ENCODE measurements at places on chromosomes 6 and 20.

- no peak for DNase-seq
Observed at GRCh38 chr20:41138475-41139226, 1.3 kb downstream of the PLCG1 start.

DNA sequence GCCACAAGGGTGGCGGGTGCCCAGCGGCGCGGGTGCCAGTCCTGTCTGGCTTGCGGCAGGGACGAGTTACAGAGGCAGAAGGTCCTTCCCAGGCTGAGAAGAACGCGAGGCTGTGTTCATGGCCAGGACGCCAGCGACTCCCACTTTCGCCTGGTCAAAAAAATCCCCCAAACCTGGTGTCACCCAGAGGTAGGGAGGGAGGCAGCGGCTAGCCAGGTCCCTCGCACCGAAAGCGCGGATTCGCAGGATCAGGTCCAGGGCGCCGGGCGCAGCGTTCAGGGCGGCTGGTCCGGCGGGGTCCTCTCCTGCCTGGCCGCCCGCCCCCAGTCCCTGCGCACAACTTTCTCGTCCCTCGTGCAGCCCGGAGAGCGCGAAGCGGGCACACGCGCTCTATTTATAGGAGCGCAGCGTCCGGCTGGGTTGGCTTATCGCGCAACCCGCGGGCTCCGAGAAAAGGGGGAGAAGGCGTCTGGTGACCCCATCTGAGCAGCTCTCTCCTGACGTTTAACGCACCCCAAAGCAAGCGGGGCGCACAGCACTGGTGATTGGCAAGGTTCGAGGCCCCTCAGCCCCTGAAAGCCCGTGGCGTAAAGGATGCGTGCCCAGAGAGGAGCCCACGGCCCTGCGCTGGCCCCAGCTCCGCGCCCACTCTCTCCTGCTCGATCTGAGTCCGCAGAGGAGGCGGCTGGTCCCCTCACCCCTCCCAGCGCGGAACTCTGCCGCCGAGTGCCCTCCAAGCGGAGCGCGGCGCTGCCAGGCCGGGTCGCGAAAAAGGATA is 519 bp downstream of the CBLN4 start:
- no peak for DNase-seq

DNA sequence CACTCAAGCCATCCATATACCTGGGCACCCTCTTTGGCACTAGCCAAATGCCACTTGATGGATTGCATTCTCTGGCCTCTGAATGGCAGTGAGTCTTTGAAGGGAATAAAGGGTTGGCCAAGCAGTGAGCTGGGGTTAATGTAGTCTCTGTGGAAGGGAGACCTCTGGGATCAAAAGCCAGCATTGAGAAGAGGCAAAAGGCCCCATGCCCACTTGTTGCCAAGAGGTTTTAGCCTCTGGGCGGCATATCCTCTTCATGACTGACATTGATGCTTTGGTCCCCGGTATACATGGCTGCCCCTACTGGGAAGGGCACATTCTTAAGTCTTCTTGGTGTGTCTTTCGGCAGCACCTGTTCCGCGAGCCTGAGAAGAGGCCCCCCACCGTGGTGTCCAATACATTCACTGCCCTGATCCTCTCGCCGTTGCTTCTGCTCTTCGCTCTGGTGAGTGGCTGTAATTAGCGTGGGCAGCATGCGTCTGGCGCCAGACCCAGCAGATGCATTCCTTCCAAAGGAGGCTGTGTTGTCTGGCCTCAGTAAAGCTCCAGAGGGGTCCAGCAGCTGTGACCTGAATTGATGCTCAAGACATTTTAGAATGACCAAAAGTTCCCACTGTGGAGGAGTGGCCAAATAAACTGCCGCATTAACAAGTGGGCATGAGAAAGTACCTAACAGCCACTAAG is 29.5 kb downstream of the GHRH start:
- DNase-seq: no peak

DNA sequence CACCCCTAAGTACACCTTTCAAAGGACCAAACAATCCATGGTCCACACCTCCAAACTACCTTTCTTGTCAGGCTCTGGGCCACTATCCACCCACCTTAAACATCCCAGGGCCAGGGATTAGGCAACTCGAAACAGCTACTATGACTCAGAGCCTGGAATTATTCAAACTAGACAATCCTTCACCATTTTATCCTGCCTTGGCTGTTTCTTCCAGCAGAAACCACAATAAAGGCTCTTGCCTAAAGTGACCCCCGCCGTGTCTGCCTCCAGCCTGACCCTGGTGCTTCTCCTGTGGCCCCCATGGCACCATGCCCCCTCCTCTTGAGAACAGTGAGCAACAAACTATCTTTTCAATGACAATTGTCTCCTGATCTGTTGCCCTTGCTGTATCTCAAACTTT is 195.5 kb downstream of the EPM2A start:
- DNase-seq: no peak

DNA sequence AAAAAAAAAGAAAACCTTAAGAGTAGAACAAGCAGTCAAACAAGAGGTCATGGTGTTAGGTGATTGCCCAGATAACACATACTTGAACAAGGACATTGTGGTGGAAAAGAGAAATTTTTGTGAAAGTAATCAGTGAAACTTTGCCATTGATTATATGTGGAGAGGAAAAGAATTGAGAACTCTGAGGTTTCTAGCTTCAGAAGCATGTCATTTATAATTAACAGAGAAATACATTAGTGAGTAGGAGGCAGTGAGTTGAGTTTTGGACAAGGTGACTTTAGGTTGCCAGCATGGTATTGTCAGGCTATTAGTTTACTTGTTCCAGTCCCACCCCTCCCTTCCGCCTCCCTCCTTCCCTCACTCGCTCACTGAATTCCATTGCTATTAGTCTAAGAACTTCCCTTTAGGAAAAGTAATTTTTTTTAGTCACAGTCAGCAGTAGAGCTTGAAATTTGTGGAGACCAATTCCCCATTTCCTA is 17.2 kb downstream of the TAB2 start:
- no peak for DNase-seq

DNA sequence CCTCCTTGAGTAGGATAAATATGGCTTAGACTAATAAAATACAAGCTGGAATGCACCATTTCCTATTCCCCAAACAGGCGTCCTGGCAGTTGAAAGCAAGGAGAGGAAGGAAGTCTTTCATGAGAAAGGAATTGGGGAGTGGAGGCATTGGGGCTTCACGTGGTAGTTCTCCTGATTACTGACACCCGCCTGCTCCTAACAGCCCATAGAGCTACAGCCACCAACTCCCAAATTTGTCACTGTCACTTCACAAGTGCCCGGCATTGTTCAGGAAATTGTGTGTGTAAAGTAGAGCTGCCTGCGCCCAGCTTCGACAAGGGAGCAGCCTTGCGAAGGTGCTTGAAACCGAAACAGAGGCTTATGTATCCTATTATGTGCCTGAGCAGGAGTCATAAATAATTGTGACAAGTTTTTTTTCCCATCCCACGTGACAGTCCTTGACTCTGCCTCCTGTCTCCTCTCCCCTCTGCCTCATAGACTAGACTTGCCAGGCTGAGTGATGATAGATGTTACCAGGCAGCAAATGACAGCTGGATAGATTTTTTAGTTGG is 301.7 kb upstream of the ZFP64 start:
- no peak for DNase-seq

DNA sequence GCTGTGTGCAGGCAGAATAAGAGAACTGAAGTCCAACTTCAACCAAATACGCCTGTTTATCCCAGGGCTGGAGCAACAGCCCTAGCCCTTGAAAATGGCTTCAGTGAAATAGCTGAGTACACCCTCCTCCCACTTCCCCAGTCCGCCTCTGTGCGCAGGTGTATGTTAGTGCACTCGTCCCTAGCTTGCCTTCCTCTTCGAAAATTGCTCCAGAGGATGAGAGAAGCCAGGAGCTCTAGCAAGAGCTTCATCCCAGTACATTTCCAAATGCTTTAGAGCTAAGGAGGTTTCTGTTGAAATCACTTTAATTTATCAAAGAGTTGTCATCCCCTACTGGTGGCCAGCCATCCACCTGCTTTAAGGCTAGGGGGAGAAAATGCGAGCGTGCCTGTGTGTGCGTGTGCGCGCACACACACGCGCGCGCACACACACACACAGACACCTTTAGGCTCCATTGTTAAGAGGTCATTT is 5.4 kb upstream of the POU3F2 start:
- DNase-seq: no peak

- no peak for DNase-seq
Observed at GRCh38 chr20:57999465-58000111, 228.9 kb downstream of the ANKRD60 start.

DNA sequence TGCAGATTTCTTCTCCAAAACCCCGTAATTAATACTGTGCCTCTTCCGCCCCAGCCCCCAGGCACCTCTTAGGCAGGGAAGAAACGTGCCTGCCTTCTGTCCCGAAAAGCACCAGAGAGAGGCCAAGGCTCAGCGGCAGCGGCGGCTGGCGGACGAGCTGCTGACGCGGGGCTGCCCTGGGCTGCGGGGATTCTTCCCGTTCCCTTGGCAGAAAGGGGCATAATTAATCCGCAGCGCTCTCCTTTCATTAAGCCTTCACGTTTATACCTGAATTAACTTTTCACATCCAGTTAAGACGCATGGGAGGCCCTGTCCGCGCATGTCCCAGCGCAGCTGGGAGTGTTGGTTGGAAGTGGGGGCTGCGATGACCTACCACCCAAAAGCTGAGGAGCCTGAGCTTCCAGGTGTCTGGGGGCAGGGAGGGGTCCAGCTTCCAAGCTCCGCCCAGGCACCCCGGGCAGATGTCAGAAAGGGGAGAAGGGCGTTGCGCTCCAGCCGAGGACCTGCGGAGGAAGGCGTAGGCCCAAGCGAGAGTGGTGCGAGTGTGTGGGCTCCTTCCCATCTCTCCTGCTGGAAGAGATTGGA is 167.4 kb upstream of the LRFN2 start:
- DNase-seq: no peak

- DNase-seq: no peak
Observed at GRCh38 chr6:41239467-41240159, 11.5 kb downstream of the TREML4 start.

- no peak for DNase-seq
Observed at GRCh38 chr6:139313229-139313628, 21.4 kb upstream of the TXLNB start.

DNA sequence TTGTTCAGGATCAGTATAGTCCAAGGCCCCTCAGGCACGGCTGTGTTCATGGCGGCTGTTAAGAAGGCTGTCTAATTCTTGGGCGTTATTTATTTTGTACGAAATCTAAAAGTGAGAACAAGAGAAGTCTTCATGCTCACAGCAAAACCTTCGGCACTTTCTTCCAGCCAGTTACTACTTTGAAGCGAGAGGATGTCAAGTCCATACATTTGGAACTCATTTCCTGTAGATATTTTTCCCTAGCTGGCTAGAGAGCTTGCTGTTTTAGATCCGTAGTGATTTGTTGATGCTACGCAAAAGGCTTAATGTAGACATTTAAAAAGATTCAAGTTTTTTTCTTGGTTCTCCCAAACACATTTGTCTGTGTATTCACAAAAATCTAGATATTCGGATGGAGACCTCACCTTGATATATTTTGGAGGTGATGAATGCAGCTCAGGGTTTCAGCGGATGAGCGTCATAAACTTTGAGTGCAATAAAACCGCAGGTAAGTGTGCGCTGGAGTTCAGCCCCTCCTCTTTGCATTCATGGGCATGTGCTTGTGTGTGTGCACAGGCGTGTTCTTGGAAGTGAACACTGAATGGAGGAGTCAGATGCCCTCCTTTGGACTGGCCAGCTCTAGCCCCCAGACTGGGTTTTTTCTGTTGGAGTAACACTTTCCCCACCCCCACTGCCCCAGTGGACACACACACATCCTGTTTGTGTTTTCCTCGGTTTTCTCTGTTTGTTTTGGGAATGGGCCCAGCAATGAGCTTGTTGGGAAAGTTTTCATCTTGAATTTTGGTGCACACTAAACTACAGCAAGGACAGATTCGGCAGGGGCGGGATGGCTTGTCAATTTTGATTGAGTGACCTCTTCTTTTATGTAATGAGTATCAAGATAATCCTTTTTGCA is 65.4 kb downstream of the IGF2R start:
- DNase-seq: no peak

DNA sequence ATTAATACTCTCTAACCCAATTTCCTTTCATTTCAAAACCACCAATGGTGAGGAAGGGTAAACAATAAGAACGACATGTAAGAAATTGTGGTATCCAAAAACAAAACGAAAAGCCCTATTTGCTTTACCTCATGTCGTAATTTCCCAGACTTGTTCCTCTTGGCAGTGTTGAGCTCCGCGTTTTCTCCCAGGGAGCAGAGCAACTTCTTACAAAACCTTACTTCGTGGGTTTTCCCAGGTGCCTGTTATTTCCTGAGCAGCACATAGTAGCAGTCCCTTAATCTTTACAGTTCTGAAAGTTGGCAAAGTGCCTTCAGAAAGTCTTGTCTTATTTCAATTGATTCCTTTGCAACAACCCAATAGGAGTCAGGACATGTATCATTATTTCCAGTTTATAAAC is 207.9 kb upstream of the MARCKS start:
- no peak for DNase-seq

DNA sequence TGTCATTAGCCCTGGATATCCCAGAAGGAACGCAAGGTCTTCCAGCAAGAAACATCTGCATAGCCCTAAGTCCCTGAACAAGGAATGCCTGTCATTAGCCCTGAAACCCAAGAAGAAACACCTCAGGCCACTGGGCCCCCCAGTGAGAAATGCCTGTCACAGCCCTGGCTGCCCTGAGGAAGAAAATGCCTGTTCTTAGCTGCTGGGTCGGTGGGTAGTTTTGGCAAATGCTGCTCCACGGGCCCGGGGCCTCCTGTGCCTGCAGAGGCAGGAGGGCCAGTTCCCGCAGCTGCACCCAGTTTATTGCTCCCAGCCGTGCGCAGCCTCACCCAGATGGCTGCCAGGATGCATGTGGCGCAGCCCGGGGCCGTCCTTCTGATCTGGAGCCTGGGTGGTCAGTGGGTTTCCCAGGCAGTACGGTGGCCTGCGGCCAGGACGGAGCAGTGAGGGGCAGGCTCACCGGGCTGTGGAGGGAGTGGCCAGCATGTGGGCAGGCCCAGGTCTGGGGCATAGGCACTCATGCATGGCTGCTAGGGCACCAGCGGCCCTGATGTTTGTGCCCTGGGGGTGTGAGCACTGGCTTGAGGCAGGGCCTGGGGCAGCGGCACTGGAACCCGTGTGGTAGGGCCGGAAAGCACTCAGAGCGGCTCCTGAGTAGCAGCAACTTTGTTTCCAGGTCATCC is 219.0 kb downstream of the ERMARD start:
- no peak for DNase-seq

DNA sequence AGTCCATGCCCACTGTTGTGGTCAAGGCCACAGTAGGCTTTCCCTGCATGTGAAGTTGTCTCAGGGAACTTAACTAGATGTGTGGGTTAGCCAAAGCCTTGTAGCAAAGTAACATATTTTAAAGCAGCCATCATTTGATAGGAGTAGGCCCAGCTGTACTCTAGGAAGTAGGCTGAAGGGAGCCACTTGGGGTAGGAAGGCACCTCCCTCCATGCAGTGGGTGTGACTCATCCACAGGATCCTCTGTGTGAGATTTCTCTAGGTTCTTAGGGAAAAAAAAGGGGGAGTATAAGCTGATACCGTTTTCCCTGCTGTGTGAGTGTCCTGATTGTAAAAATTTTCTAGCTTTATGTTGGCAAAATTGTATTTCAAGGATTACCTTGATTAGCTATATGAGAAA is 44.7 kb downstream of the VAPB start:
- no peak for DNase-seq

DNA sequence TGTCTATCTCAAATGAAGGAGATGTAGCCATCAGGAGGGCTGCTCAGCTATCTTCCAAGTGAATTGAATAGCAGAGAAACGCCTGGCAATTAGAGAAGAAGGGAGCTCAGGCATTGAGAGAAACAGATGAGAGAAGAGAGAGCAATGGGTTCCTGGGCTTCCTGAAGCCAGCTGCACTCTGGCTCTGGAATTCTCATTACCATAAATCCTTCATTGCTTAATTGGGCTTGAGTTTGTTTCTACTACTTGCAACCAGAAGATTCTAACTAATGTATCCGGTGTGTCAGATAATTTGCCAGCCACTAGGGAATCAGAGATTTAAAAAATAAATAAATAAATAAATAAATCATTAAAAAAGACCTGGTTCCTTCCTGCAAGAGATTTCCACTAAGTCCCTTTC is 25.0 kb upstream of the CDKAL1 start:
- DNase-seq: no peak
